ENCODE measurements at places on chromosomes 7 and 10.
A peak's percentile ranks its signal among the peaks of the same experiment; 100 is the strongest.

DNA sequence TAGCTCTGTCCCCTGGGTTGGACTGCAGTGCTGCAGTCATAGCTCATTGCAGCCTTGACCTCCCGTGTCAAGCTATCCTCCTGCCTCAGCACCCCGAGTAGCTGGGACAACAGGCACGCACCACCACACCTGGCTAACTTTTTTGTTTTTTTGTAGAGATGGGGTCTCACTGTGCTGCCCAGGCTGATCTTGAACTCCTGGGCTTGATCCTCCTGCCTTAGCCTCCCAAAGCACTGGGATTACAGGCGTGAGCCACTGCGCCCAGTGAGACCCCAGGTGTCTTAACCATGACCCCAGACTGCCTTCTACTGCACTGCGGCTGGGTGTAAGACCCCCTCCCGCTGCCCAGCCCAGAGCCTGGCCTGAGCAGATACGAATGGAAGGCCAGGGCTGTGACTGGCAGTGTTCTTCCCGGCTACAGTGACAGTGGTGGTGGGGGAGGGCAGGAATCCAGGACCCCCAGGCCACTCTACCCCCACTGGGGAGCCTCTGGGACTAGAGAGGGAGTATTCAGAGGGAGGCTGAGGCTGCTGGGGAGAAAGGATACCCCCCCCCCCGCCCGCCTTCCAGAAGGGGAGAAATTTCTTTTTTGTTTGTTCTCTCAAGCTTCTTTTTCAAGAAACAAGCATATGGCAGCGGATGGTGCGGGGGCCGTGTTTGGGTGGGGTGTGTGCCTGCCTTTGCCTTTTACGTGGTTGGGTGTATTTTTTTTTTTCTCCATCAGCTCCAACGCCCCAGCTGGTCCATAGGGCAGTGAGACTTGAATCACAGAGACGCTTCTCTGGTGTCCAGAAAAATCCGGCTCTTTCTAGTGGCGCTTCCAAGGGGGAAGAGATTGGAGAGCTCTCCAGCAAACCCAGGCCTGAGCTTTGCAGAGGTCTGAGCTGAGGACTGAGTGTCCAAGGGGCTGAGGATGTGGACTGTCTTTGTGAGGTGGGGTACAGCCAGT is 36.6 kb downstream of the GTF2IRD1 start:
- no peak for DNase-seq

DNA sequence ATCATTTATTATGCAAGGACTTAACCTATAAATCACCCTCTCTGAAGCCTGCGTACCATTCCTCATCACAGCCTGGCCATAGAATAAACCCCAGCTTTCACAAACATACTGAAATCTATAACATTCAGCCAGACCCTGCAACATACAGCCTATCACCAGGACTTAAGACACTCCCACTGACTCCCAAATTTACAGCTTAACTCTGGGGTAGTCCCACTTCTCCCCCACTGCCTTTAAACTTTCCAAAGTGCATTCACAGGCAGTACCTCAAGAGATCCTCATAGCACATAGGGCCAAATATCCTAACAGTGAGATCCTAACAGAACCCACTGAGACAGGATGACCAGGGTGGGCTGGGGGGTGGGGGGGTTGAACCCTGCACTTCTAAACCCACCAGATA is 3.5 kb downstream of the LDB1 start:
- no peak for DNase-seq

GRCh38 chr10:111446966-111447365 is 370.1 kb downstream of the ADRA2A start:
- DNase-seq = no peak

DNA sequence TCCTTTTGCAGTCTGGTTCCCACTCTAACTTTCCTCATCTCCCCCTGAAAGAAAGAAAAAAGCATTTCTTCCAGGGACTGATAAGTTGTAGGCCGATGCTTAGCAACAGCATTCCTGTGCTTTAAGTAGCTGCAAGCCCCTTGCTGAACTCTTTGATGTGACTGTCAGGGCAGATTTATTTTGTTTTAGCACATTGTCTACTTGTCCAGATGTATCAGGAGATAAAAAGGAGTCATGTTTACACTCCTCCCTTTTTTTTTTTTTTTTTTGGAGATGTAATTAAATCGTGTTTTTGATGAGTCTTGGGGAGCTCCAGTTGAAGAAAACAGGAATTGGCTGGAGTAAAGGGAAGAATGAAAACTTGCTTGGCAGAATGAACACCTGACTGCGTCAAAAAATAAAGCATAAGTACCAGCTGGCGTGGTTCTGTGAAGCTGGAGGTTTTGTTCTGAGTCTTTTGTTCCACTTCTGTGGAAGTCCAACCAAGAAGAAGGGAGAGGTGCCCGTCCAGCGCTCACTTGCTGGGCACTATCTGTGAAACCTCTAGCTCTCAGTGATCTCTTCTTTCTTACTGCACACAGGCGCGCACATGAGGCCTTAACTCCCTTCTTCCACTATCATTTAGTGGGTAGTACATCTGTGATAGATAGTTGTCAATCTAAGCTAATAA is 871.7 kb downstream of the LRMDA start:
- no peak for DNase-seq

DNA sequence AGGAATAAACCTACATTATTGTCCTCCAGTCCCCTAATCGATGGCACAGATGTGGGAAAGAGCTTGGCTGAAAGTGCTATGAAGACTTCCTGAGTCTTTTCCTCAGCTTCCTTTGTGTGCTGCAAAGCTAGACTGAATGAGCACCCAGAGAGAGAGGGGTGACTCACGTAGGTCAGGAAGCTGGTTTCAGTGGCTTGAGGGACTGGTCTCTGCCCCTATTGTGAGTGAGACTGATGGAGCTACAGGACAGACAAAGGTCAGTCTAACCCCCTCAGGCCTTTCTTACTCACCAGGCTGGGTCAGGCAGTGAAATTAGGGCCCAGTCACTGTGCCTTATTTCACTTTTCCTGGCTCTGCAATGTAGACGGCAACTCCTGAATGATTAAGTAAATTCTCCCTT is 171.1 kb upstream of the GRB10 start:
- DNase-seq = peak; percentile 93

GRCh38 chr7:111985798-111986197 is 220.4 kb downstream of the DOCK4 start:
- DNase-seq = peak; percentile 41

- no peak for DNase-seq
Measured at GRCh38 chr10:118926441-118926840, 103.1 kb upstream of the NANOS1 start.

- DNase-seq = no peak
Measured at GRCh38 chr10:56181607-56182006, 179.5 kb downstream of the ZWINT start.

- DNase-seq = no peak
Measured at GRCh38 chr7:117116211-117116610, 162.9 kb downstream of the ST7 start.

DNA sequence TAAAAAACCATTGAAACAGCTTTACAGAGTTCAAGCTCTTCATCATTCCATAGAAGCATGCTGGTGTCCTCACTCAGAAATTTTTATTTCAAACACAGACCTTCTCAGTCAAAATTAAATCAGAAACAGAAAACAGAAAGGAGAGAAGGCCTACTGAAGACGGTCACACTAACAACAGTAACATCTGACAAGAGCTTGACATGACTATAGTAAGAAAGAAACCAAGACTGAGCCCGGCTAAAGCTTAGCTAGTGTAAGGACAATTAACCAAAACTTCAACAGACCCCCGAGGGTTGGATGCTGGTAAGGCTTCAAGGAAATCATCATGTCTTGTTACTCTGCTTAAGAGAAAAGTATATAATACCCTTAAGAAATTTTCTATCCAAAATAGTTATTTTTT is 38.6 kb downstream of the MTPN start:
- DNase-seq = no peak

DNA sequence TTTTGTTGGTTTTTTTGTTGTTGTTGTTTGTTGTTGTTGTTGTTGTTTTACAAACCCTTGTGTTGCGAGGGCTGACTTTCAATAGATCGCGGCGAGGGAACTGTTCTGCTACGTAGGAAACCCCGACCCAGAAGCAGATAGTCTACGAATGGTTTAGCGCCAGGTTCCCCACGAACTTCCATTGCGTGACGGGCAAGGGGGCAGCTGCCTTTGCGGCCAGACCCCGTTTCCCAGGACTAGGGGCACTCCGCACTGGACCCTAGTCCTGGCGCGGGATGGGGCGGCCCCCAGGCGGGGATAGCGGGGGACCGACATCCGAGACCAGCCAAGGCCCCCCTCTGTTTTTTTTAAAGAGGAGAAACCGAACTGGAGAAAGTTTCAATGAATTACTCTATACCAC is 119.6 kb downstream of the LRRTM3 start:
- no peak for DNase-seq

- no peak for DNase-seq
Measured at GRCh38 chr7:105975770-105976417, 12.8 kb downstream of the CDHR3 start.

DNA sequence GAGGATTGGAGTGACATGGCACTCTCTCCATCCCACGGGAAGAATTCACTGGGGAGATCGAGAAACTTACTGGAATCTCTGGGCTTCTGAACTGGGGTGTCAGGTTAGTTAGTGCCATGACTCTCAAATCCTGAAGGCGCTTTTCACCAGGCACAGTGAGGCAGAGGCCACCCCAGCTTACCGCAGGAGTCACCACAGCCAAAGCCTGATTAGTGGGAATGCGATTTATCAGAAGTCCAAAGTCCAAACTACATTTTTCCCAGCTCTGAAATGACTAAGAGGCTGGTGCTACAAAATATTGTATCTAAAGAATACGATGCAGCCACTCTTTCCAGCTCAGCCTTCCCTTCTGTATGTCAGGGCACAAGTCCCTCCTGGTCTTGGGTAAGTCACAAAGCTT is 334.8 kb upstream of the SHH start:
- DNase-seq = no peak

DNA sequence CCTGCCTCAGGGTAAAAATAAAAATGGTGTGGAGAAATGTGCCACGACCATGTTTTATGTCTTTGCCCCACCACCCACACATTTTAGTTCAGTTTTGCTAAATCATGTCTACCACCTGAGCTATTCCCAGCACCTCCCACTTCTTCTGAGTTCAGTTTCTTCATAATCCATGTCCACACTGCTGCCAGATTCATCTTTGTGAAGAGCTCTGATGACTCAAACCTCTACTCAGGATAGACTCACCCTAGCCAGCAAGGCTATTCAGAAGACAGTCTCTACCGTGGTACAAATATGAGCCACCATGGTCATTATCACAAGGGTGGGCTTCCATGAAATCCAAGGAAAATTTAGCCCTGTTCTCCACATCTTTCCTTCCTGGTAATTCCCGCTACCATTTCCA is 231.1 kb upstream of the PRKCQ start:
- no peak for DNase-seq

- DNase-seq = no peak
Measured at GRCh38 chr10:112005044-112005443, 178.5 kb downstream of the GPAM start.

DNA sequence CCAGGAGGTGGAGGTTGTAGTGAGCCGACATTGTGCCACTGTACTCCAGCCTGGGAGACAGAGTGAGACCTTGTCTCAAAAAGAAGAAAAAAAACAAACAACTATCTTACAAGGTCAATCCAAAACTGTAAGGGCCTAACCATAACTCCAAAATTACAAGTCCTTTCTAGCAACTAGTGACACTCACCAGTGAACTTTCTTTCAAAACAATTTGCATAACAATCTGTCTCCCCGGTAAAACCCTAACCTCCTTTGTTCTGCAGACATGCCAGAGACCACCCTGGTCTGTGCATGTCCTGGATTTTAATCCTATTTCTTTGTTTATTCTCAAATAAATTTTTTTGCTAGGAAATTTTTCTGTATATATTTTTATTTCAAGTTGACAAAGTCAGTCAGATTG is 68.1 kb downstream of the EXOC6 start:
- DNase-seq = peak; percentile 14

GRCh38 chr7:40303996-40304395 is 169.2 kb downstream of the SUGCT start:
- no peak for DNase-seq

All from osteoblast (primary cell).